Stimulated activated naive CD4-positive, alpha-beta T cell (primary cell): ENCODE measurements at places on chromosomes 5 and 9.

DNA sequence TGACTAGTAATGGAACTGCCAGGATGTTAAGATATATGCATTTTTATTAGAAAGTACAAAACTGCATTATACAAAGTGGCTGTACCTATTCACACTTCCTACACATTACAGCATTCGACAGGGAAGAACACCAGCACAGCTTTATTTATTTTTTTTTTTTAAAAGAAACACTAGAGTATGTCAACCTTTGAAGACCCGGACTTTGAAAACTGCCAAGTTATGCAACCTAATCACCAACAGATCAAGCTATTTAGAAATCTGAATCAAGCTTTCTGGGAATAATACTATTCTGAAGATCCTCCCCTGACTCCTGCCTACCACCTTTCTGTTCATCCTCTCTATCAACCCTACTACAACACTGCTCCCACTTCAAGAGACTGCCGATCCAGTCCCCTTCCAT lies 4.5 kb downstream of the GEMIN5 start:
- no peak for DNase-seq

- DNase-seq: no peak
These were observed 296.6 kb upstream of the MPDZ start for GRCh38 chr9:13576101-13576500.

DNA sequence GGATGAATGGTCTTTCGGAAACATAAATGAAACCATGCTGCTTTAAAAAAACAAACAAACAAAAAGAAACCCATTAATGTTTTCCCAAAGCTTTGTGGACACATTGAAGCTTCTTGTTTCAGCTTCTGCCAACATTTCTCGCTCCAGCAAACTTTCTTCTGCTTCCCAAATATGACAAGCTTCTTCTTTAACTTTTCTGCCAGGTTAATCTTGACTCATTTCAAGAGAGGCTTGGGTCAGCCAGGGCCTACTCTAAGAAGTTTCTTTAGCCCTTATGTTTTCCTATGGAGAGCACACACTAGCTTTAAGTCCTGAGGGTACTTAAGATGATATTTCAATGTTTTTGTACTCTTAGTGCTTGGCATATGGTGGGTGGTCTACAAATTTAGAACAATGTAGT lies 6.1 kb downstream of the ANXA1 start:
- no peak for DNase-seq

DNA sequence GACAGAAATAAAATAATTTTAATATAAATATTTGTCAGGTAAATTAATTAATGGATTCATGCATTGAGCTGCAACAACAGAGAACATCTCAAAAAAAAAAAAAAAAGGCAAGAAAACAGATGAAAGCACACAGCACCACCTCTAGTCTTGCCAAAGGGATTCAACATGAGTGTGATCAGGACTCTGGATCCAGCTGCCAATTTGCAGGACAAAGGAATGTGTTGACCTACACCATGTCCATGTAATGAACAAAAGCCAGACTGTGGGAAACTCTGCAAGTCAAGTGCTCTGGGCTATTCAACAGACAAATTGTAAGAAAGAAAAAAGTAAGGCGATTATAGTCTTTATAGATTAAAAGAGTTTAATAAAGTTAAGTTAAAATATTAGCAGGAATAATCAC lies 769.3 kb downstream of the TLR4 start:
- DNase-seq: no peak

- no peak for DNase-seq
These were observed 31.0 kb downstream of the LRRTM2 start for GRCh38 chr5:138844125-138844461.

DNA sequence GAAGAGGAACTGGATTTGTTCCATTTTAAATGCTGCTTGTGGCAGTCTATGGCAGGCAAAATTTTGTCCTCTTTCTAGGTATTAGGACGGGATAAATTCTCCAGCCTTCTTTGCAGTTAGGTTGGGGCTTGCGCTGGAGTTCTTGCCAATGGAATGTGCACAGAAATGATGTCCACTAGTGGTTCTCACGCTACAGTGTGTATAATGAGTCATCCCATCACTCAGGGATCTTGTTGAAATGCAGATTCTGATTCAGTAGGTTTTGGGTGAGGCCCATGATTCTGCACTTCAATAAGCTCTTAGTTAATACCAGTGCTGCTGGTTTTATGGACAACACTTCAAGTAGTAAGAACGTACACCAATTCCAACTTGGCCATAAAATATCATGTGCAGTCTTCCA lies 317.6 kb upstream of the KLF4 start:
- DNase-seq: no peak

DNA sequence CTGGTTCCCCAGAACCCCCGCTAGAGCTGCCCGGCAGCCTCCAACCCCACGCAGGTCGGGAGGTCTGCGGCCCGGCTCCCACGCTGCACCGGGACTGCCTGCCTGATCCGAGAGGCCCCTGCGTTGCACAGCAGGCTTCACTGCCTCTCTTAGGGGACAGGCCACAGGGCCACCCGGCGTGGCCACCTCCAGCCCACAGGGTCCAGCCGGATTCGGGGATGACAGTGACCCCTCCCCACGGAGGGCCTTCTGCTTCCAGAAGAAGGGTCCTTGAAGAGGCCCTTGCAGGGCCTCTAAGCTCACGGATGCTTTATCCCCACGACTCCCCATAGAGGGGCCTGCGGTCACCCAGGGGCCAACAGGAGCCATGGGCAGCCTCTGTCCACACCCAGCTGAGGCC lies 66.1 kb upstream of the PPP1R26 start:
- DNase-seq: no peak

GRCh38 chr5:36710039-36710438 lies 103.6 kb downstream of the SLC1A3 start:
- DNase-seq: no peak

- no peak for DNase-seq
These were observed 7.0 kb downstream of the BARHL1 start for GRCh38 chr9:132589148-132590036.

DNA sequence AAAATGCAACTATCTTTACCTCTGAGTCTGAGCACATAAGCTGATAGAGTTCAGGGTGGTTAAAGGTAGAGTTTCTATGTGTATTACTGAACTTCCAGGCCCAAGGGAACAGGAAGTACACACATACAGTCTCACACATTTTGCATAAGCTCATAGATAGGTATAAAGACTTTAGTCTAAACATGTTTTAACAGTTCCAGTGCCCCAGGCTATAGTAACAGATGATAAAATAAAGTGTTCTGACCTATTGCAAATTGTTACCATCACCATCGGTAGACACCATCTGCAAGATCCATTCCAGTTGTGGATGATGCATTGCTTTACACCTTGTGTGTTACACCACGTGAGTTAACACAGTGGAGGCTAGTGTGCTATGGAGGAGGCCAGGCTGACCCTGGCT lies 95.8 kb downstream of the TMEM174 start:
- no peak for DNase-seq

DNA sequence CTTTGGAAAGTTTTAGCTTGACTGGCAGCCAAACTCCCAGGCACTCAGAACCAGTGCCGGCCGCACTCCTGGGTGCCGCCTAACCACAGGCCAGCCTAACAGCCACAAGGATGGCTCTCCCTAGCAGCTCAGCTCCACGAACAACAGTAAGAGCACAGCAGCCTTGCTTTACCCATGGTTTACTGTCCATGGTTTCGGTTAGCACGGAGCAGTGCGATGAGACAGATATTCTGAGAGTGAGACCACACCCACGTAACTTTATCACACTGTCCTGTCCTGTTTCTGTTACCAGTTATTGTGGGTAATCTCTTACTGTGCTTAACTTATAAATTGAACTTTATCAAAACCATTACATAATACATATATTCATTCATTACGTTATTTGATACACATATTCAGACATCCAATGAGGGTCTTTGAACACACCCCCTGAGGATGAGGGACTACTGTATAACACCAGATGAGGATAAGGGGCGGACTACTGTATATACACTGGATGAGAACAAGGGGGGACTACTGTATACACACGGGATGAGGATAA lies 12.4 kb downstream of the CLPTM1L start:
- no peak for DNase-seq

- no peak for DNase-seq
These were observed 308.6 kb upstream of the RGMB start for GRCh38 chr5:98464737-98465330.

- no peak for DNase-seq
These were observed 8.6 kb downstream of the HAVCR2 start for GRCh38 chr5:157100140-157100679.

DNA sequence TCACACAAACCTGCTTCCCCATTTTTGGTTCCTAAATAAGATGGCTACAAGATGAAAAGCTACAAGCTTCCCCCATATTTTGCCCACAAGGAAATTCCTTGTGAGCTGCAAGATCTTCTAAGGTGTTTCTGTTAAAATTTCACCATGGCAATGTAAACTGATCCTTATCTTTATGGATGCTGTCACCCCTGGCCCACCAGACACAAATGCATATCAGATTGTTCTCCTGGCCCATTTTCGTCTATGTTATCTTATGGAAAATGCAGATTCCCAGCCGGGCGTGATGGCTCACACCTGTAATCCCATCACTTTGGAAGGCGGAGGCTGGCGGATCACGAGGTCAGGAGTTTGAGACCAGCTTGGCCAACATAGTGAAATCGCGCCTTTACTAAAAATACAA lies 65.1 kb upstream of the IL6ST start:
- DNase-seq: no peak

DNA sequence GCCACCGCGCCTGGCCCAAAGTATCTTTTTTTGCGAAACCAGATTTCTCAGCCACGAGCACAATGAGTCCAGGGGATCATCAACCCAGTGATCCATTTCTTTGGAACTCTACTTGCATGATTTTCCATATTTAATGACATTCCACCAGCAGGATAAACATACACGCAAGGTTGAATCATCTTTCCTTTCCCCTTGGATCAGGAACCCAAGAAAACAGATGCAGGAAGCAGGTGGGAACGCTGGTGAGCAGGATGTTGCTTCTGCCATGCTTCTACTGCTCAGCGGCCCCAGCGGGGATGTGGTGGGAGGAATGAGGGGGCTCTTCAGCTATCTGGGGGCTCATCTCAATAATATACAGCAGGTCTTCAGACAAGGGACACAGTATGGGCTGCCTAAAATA lies 118.2 kb downstream of the SEC61B start:
- no peak for DNase-seq

GRCh38 chr5:161745392-161745791 lies 59.9 kb downstream of the GABRA6 start:
- no peak for DNase-seq

- DNase-seq: no peak
These were observed 9.8 kb downstream of the SEMA4D start for GRCh38 chr9:89488131-89488530.

DNA sequence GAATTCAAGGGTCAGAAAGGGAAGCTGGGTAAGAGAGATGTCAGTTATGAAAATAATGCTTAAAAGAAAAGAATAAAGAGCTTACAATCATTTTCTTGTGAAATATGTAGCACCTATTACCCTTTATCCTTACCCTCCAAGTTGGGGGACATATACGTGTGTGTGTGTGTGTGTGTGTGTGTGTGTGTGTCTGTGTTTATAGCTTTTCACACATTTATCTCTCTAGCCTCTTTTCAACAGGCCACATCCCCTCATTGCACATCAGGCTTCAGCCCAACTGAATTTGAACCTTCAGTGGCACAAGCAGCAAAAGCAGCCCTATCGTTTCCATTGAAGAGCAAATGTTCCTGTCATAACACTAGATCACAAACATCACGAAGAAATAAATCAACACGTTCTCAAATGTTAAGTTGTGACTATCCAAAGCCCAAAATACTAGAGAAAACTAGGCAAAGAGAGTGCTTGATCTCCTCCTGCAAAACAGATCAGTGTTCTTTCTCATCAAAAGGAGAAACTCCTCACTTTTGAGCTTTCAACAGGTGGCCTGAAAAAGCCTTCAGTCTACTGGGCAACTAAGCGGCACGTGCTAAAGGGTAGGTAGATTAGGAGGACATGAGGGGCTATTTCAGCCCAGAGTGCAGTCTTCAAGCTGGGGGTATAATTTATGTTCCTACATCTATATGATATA lies 416.4 kb downstream of the EFNA5 start:
- no peak for DNase-seq

GRCh38 chr5:44774279-44774880 lies 34.4 kb upstream of the MRPS30 start:
- DNase-seq: peak; percentile 22

DNA sequence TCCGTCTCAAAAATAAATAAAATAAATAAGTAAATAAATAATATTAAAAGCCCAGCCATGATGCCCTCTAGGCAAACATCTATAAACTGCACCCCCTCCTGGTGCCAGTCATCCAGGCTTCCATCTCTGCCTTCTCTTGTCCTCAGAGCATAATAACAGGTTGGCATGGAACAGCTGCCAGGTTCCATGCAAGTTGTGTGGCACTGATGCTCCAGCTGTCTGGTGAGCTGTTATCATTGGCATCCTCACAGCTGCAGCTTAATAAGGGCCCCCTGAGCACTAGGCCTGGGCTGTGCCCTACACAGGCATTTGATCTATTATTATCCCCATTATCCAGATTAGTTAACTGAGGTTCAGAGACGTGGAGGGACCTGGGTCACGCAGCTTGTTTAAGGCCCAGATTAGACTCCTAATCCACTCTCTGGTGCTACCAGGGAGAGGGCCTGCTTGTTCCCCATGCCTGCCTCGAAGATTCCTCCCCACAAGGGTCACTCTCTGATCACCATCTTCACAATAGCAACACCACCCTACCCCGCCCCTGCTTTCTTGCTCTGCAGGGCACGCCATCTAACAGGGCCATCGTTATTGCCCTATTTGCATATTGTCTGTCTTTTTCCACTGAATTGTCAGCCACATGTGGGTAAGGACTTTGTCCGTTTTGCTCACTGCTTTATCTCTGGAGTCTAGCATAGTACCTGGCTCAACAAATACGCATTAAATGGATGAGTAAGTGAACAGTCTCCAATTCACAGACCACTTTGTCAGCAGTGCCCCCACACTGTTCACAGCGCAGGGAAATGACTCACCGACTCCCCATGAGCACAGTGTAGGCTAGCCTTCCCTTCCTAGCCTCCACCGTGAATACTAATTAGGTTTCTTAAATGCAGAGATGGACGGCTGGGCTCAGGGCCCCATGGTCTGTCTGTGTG lies 1.5 kb upstream of the DNM1 start:
- DNase-seq: no peak

DNA sequence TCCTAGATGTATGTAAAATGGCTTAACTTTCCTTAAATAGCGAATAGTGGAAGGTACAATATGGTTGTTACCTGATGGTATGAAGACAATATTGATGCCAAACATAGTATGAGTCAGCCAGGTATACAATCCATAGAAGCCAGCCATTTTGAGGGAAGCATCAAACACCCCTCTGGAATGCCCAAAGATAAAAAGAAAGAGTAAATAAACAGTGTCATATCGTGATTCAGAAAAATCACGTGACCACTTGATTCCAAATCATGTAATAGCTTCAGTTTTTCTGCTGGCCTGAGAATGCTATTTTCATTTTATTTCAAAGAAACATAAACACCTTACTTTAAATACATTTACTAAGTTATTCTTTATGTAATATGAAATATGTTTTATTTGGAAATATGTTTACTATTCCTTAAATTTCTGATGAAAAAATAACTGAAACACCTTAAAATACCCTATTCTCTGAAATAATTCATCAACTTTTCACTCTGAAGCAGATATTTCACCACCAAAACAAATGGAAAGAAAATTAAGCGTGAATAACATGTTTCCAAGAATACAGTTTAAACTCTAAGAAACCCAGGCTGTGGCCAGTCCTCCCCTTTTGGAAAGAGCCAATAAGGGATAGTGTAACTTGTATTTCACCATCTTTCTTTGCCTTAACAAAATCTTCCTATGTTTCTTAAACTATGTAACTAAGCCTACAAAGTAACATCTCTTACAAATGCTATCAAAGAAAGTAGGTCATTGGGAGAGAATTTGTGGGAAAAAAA lies 24.8 kb upstream of the CTNNAL1 start:
- no peak for DNase-seq
